ENCODE measurements at places on chromosomes 5 and 9. TPM values are rescaled to one million over a fixed set of nuclear protein-coding genes. Genes with fewer than 3 reads are reported as not detected.

The ADRA1B gene
- total RNA-seq, result not detected

The TMEM215 gene
- total RNA-seq, result not detected

The FBP1 gene
- 0.39 TPM for total RNA-seq

The DPYSL3 gene
- total RNA-seq, result 0.16 TPM

The SPATA31D4 gene
- not detected for total RNA-seq

The LPAR1 gene
- total RNA-seq, result not detected

The SPRY4 gene
- 1.7 TPM for total RNA-seq

The PRDM9 gene
- total RNA-seq, result not detected

The NUTM2F gene
- not detected for total RNA-seq

The PPP3R2 gene
- total RNA-seq, result not detected

The DBH gene
- not detected for total RNA-seq

The ASTN2 gene
- 2.5 TPM for total RNA-seq

The PDE8B gene
- 0.07 TPM for total RNA-seq

The GFPT2 gene
- 1.1 TPM for total RNA-seq

The LRRC14B gene
- total RNA-seq, result not detected

All from activated T-helper 1 cell treated with anti-CD3 and anti-CD28 coated beads, Interleukin-12 subunit alpha, Interleukin-12 subunit beta, Interleukin-2, Interleukin-4 antibody, amounts not matched to agents 30 ng/mL and 10 ng/mL and 1 ng/mL, durations not matched to agents 14 hours and 24 hours and 36 hours (primary cell).